ENCODE measurements at places on chromosomes 6 and 20. TPM values are rescaled to one million over a fixed set of nuclear protein-coding genes. Genes with fewer than 3 reads are reported as not detected.

DNA sequence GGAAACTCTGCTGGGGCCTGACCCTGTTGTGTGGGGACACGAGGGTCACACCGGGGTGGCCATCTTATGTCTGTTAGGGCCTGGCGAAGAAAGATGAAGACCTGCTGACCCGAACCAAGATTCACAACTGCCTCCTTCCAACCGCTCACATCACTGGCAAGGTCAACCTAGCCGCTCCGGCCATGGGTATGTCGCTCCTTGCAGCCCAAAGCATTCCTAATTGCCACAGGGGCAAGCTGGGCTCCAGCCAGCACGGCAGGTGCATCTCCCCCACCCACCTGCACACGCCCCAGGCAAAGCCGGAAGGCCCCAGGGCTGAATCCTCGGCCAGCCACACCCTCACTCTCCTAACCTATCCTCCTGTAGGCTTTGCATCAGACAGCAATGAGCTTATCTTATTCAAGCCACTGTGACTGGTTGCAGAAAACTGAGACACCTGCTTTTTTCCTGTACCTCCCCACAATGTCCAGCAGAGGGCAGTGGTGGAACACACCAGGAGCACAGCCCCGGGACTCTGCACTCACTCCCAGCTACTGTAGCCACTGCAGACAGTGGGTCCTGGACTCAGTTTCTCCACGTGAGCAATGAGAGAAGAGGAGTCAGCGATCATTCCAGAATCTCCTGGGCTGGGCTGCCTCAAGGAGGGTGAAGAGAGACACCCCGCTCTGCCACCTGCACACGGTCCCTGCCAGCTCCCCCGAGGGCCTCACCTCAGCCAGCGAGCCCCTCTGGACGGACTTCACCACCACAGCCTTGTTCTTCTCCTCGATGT lies 170.2 kb downstream of the PREX1 start:
- peak; percentile 55 for DNase-seq

DNA sequence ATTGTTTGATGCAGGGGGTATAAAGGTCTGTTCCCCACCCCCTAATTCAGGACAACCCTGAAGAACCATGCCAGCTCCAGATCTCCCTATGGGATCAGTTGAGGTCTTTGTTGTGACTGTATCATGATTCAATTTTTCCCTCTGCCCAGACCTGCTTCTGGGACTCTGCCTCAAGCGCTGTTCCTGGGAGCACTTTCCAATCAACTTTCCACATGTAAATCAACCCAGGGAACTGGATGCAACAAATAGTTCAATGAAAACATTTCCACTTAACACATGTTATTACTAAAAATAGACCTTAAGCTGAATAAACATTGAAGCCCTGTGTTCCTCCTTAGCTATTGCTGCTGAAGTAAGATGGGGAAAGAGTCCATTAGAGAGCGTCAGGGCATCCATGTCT lies 139.5 kb downstream of the C6orf58 start:
- DNase-seq, result no peak

GRCh38 chr20:57408536-57409233 lies 17.5 kb downstream of the RBM38 start:
- DNase-seq, result no peak

DNA sequence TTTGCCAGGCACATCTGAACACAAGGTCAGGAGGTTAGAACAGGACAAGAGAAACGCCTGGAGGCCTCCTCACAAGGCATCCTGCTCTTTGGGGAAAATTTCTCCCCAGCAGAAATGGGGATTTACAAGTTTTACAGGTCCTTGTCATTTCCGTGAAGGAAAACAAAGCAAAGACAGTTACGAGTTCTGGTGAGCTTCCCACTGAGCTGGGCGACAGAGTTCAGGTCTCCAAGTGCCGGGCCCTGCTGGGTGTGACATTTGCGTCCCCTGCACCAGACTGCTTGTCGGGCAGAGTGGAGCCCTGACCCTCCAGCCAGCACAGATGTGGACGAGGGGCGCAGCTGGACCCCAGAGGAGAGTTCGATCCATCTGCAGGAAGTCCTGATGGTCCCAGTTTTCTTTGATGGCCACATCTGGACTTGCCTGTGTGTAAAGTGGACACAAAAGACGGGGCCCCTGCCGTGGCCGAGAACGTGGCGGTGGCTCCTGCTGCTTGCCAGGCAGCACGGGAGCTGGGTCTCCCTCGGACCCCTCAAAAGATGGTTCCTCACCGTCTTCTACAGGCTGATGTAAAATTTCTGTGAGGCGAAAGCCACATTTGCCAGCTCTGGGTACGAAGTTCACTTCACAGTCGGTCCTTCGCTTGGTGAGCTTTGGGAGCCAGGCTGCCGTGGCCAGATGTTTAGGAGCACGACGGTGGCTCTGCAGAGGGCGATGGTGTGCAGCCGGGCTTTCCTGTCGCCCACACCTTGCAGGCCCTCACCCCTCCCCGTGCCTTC lies 5.2 kb upstream of the ADRM1 start:
- no peak for DNase-seq

DNA sequence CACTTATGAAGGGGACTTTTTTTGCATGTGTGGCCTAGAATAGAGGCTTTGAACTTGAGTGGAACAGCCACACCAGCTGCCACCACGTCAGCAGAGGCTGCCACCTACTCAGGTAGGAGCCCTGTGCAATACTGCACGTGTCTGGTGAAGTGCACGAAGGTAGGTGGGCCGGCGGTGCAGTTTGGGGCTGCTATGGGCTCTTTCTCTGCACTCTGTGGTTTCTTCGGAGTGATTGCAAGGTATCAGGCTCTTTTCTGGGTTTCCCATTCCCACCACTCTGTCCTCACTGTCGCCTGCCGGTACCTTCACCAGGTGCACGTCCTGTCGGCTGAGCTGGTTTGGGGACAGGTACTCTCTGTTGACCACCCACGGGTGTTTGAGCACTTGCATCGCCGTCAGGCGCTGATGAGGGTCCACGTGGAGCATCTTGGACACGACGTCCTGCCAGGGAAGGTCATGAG lies 30.8 kb upstream of the MPC1 start:
- DNase-seq, result no peak

DNA sequence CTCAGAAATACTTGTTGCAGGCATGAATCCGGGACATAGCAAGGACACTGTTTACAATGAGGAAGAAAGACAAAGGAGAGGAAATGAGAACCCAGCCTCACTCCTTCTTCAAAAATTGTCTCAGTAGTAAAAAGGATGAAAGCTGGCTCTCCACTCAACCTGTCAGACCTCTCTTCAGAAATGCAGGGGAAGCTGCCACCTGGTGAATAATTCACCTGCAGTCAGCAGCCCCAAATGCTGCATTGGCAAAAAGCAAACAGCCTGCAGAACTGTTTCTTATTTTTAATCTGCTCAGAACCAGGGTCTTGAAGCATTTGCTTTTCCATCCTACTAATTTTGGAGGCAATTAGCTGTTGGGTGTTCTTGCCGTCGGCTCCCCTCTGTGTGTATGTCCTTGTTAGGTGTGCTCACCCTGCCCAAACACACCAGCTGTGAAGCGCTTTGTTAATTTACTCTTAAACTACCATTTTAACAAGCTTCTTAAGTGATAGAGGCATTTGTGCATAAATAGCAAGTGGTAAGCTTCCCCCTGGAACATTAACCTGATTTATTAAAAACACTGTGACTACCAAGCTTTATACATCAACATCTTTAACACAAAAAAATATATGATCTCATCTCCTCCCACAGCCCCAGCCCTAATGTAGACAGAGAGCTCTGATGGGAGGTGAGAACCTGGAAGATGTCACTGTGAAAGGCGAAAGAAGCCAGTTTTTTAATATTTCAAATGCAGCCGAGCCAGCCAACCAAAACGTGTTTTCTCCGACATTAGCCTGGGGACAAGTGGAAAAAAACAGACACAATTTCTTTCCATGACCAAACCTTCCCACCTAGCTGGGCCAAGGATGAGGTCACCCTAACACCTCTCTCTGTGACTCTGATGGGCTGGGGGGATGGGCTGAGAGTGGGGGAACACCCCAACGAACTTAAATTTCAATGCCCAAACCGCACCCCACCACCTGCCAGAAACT lies 451.0 kb upstream of the SULF2 start:
- DNase-seq, result peak; percentile 36

GRCh38 chr6:68339488-68340131 lies 295.5 kb upstream of the ADGRB3 start:
- no peak for DNase-seq

- DNase-seq, result no peak
Measured at GRCh38 chr6:139762587-139763031, 388.2 kb upstream of the CITED2 start.

DNA sequence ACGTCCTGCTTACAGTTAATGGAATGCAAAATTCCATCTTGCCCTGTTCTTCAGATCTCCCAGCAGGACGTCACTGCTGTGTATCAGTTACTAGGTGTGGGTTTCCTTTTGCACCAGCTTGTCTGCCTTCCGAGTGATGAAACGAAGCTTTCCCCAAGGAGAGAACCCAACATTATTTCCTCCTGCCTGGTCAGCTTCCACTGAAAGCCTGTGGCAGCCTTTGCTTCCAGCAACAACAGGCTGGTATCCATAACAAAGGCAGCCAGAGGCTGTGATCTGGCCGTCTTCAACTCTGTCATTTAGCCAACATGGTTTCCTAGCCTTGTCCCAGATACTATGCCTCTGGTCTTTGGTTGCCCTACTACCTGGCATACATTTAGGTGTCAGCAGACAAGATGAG lies 78.9 kb upstream of the HEY2 start:
- no peak for DNase-seq

CFAP61 gene
- 8.2 TPM for total RNA-seq

SPEF1 gene
- not detected for total RNA-seq

DNA sequence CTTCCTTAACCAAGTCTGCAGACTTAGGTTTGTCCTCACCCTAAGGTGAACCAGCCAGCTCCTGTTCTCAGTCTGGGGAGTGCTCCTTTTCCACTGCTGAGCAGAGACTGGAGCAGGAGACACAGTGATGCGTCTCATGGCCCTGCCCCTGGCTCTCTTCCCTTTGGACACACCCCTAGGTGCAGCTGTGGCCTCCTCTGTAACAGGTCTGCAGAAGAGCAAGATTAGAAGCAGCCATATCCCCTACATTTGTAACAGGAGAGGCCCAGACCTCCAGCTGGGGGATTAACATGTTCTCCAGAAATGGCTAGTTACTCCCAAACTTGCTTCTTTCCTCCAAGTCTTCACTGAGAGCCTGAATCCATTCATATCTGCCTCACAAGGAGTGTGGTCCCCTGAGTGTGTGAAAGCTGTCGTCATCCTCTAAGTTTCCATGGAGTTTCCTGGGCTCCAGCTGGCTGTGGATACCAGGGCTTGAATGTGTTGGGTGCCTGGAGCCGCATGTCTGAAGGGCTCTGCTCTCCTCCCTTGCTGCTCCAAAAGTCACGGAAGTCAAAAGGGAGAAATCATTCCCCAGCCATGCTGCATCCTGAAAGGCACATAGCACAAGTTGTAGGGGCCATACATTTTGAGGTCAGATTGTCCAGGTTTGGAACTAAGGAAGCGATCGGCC lies 57.7 kb downstream of the PPP1R14C start:
- DNase-seq, result no peak

DNA sequence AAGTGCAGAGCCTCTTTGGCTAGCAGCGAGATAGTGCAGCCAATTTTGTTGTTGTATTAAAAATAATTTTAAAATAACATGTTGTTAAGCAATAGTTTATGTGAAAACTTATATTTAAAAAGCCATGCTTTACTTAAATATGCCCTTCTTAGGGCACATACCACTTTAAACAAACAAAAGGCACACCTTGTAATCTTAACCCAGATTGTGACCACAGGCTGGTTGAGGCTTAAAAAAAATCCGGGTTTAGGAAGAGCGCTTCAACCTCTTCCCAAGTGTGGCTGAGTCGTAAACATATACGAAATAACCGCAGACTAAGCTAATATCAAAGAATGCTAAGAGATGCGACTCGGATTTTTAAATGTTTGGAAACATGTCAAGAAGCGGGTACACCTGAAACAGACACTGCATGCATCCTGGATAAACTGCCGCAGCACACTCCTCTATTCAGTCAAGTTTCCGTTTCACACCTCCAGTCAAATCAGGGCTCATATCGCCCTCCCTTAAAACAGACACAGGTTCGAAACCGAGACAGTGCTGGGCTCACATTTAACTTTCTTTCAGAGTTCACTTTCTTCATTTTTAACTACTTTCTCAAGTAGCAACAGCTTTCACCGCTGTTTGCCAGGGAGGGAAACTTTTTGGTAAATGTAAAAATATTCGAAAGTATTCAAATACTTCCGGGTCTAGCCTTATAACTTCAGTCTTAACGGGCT lies 1.5 kb downstream of the DEK start:
- DNase-seq, result no peak

DNA sequence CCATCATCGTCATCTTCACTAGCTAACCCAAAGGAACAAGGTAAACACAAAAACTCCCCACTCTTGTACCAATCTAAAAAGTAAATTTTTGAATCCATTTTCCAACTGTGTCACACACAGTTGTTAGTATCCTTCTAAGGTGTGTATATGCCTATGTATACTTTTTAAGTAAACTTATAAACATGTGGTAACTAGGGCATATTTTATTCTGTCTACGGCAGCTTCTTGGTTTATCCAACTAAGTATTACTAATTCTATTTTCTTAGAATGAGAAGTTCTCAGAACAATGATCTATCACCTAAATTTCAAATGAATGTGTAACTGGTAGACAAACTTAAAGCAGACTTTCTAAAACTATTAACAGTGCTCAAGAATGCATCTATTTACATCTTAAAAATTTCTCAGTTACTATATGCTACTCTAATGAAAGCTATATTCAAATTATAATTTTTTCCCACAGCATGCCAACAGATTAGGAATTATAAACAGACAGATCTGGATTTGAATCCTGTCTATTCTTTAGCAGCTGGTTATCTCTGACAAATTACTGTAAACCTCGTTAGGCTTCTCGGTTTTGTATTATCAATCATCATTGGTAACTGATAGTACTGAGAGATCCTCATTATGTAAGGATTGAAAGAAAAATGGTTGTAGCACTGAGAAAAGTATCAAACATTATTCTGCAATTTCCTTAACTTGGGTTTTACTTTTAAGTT lies 1.8 kb upstream of the PLN start:
- no peak for DNase-seq

DNA sequence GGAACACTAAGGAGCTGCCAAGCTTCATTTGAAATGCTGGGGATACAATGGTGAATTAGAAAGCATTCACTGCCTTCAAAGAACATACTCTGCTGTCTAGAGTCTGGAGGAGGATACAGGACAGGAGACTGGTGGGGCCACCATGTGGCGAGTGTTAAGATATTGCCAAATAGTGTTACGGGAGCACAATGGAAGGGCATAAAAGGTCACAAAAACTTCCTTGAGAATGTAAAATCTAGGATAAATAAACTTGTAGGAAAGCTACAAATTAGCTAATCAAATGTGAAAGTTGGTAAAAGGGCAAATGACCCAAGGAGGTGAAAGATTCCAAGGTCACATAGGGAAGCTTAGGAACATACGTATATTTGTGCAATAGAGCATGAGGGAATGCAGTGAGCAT lies 271.7 kb downstream of the RFPL4B start:
- DNase-seq, result no peak

DNA sequence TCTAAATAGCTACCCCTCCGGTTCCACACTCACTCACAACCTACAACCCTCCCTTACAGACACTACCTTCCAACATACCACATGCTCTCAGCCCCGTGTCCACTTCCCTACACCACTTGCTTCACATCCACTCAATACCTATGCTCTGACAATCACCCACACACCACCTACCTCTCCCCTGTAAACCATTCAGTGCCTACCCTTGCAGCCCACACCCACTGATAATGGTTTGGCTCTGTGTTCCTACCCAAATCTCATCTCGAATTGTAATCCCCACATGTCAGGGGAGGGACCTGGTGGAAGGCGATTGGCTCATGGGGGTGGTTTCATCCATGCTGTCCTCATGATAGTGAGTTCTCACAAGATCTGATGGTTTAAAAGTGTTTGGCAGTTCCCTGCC lies 9.8 kb upstream of the ZNF343 start:
- no peak for DNase-seq
